ENCODE measurements at places on chromosomes 5 and 9.

DNA sequence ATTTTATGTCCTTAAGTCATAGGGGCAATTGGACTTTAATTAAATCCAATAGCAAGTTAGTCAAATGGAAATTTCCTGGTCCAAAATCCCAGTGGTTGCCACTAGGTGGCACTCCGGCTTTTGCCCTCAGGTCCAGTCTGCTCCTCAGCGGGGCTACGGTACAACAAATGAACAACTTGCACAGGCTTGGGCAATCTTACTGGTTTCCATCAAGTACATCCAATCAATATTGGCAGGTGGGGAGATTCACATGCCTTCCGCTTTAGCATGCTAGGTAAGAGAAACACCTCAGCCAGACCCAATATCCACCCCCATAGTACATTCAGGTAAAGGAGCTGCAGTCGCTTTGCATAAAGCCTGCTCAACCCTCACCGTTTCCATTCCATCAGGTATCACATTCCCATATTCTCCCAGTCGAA lies 6.3 kb upstream of the MXD3 start:
- DNase-seq = peak; percentile 90
- peaks cover 3% of the 10 kb centered on the region for H3K36me3 ChIP-seq
- no peak overlapping the region for H3K4me3 ChIP-seq
- H3K27me3 ChIP-seq = no peaks in the 10 kb centered on the region

GRCh38 chr5:151556806-151557205 lies 34.3 kb downstream of the FAT2 start:
- no peaks in the 10 kb centered on the region for H3K4me1 ChIP-seq
- H3K27ac ChIP-seq = no peak overlapping the region
- DNase-seq = no peak
- H3K4me3 ChIP-seq = no peak overlapping the region
- no peaks in the 10 kb centered on the region for H3K36me3 ChIP-seq

GRCh38 chr9:132231019-132231701 lies 69.3 kb downstream of the NTNG2 start:
- no peak overlapping the region for H3K27ac ChIP-seq
- H3K4me3 ChIP-seq = no peak overlapping the region
- H3K4me1 ChIP-seq = no peaks in the 10 kb centered on the region
- H3K27me3 ChIP-seq = no peaks in the 10 kb centered on the region
- H3K36me3 ChIP-seq = no peaks in the 10 kb centered on the region
- no peak for DNase-seq

DNA sequence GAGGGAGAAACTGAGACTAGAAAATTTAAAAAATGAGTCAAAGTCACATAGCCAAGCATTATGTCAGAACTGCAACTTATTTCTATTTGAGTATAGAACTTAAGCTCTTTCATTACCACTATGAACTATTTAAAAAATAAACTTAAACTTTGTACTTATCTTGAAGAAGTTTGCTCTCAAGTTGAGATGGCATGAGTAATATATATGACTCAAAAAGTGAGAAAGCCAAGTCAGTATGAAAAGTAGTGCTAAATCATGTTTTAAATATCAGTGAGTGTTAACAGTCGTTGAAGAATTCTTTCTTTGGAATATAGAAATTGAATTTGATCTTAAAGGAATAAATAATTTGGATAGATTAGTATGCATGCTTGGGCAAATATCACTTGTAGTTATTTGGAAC lies 36.3 kb upstream of the CDH10 start:
- H3K36me3 ChIP-seq = no peaks in the 10 kb centered on the region
- no peak overlapping the region for H3K4me3 ChIP-seq
- H3K27me3 ChIP-seq = no peaks in the 10 kb centered on the region

GRCh38 chr5:167945542-167946384 lies 345.7 kb upstream of the WWC1 start:
- no peak for DNase-seq
- no peaks in the 10 kb centered on the region for H3K36me3 ChIP-seq
- H3K4me1 ChIP-seq = peaks cover under 1% of the 10 kb centered on the region
- H3K4me3 ChIP-seq = no peak overlapping the region
- no peak overlapping the region for H3K27ac ChIP-seq

DNA sequence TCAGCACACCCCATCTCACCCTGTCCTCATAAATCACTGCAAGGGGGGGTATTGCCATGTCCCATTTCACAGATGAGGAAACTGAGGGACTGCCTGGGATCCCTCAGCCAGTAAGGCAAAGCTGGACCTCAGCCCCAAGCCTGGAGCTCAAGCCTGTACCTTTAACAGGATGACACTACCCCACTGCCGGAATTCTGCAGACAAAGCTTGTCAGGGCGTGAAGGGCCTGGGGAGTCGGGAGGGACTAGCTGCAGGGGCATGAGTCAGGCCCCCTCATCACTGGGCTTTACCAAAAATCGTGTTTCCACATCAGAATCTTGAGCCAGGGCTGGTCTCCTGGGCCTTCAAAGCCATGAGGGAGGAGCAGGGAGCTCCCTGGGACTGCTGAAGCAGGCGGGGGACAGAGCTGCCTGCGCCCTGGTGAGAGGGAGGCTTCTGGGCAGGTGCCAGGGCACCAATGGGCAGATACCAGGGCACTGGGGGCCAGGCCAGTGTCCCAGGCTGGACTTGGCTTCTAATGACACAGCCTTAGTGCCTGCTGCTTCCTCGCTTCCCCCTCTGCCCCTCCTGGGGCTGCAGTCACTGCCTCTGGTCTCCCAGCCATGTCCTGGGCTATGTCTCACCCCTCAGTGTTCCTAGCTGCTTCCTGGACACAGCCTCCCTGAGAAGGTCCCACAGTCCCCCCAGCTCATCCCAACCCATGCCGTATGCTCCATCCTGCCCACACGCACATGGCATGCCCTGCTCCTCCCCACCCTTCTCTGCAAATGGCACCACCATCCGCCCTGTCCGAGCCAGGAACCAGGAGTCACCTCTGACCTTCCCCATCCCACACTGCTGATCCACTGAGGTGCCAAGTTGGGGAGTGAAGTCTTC lies 80.7 kb downstream of the LMX1B start:
- H3K27ac ChIP-seq = no peak overlapping the region
- DNase-seq = no peak
